Stimulated activated CD8-positive, alpha-beta memory T cell treated with anti-CD3 and anti-CD28 coated beads, Interleukin-15, amount 100 ng/mL, for 4 hours (primary cell): ENCODE measurements at places on chromosomes 3 and 15.

GRCh38 chr3:179116816-179117215 is 31.3 kb upstream of the PIK3CA start:
- no peak for DNase-seq

DNA sequence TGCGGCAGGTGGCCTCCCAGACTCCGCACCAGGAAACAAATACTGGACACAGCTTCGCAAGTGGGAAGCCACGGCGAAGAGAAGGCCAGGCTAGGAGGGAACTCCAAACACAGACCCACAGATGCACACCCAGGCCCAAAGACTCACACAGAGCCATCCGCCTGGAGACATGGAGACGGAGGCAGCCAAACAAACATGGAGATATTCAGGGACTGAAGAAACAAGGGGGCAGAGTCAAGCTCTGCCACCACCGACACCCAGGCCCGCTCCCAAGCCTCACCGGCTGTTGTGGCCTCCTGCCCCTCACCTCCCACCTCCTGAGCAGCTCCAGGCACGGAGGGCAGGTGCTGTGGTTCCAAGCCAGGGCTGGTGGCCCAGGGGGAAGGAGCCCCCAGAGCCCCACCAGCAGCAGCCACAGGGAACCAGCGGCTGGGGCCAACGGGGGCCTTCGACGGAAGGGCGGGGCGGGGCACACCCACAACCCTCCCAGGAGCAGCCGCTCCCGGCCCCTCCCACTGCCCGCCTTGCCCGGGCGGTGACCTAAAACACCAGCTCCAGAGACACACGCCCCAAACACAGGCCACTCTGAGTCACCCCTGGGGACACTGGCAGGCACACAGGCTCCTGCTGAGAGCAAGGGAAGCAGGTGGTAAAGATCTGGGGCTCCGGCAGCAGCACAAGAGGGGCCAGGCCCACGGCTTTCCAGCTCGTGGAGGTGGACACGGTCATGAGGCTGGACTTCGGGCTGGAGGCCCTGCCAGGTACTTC is 31.9 kb downstream of the TNK2 start:
- DNase-seq, result no peak

GRCh38 chr3:12267376-12268030 is 21.4 kb upstream of the PPARG start:
- no peak for DNase-seq

- no peak for DNase-seq
These were observed 387 bp upstream of the VPS33B start for GRCh38 chr15:91022832-91023129.
